ENCODE measurements at places on chromosomes 16 and 17.

- DNase-seq: no peak
These were observed 305.0 kb downstream of the SOX9 start for GRCh38 chr17:72425794-72426168.

DNA sequence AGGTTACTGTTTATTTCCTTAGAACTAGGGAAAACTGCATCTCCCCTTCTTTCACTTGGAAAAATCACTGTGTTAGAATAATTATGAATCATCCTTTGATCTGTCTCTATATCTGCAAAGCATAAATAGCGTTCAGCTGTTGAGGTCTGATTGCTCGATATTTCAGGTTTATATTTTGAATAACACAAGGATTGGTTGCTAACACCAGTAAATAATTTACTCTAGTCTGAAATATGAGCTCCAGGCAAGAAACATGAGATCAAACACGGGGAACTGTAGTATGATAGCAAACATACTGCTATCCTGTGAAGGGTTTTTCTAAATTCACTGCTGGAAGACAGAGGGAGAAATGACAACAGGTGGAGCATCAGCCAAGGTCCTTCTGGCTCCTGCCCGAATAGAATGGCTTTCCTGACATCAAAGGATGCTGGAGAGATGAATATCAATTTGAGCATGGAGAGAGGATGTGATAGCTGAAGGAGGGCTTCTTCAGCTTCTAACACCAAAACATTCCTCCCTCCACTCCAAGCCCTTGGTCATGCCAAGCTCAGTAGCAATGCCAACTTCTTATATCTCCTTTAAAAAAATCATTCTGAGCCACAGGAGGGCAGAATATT lies 450.3 kb downstream of the SHISA9 start:
- DNase-seq: no peak

- no peak for DNase-seq
These were observed 59.6 kb downstream of the RBFOX1 start for GRCh38 chr16:7392206-7392605.

- no peak for DNase-seq
These were observed 57.2 kb downstream of the WDR45B start for GRCh38 chr17:82590881-82591539.

- no peak for DNase-seq
These were observed 33.5 kb downstream of the PPM1E start for GRCh38 chr17:58789160-58789559.

- no peak for DNase-seq
These were observed 64.6 kb downstream of the SREBF1 start for GRCh38 chr17:17772231-17772630.

GRCh38 chr16:50744881-50745280 lies 3.0 kb downstream of the CYLD start:
- DNase-seq: no peak

- DNase-seq: no peak
These were observed 827.6 kb upstream of the KIF2B start for GRCh38 chr17:52995147-52995546.

DNA sequence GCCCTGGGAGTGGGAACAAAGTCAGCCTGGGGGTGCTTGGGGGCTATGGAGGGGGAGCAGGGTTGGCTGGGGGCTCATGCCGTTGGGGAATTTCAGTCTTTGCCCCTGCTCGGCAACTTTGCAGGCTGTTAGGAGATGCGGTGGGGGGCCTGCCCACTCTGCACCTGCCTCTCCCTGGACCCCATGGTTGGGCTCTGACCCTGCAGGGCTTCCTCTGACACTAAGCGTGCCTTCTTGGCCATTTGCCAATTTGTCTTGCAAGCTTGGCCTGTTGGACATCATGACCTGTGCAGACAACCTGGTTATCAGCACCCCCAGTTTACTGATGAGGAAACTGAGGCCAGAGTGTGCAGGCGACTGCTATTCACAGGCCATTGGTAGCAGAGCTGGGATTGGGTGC lies 14.6 kb downstream of the ADCY7 start:
- no peak for DNase-seq

DNA sequence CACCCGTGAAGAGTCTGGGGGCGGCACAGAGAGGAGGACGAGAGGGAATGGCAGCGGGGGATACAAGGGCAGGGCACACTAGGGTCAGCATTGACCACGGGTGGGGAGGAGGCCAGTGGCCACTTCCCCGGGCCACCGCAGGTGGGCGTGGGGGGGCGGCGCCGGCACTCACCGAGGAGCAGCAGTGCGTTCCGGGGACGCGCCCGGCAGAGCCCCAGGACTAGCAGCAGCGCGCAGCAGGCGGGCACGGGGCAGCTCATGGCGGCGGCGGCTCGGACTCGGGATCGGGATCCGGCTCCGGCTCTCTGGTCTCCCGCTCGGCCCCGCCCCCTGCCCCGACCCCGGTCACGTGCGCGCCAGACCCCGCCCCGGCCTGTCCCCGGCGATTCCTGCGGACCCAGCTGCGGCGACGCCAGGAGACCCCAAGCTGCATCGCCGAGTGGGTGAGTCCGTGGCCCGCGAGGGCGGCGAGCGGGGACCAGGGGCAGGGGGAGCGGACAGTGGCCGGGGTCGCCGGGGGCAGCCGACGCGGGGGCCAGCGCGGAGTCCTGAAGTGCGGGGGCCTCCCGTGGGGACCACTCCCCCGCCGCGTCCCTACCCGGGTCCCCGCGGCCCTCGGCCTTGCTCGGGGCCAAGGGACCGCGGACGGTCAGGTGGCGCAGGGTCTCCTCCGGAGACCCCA lies at the start of the genes SGSH and SLC26A11:
Gene SGSH, minus strand, starts transcription at position 280 of the 682 bp plus-strand sequence. Its CDS starts 20 bp downstream, at position 260.
Gene SLC26A11, plus strand, starts transcription at position 374 of the 682 bp plus-strand sequence. CDS start 1,134 bp downstream, outside the sequence.
- no peak for DNase-seq

DNA sequence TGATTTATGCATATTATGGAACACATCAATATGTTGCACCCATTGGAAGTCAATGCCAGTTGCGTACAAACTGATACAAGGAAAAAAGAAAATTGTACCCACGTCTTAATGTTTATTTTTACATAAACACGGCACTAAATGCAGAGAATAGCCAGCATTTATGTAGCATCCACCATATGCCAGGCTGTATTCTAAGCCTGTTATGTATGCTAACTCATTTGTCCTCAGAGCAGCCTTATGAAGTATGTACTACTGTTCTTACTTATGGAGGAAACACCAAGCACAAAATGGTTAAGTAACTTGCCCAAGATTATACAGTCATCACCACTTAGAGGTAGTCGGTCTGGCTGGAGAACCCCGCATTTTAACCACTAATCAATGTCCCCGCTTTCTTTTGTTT lies 837.9 kb upstream of the RBFOX1 start:
- no peak for DNase-seq

DNA sequence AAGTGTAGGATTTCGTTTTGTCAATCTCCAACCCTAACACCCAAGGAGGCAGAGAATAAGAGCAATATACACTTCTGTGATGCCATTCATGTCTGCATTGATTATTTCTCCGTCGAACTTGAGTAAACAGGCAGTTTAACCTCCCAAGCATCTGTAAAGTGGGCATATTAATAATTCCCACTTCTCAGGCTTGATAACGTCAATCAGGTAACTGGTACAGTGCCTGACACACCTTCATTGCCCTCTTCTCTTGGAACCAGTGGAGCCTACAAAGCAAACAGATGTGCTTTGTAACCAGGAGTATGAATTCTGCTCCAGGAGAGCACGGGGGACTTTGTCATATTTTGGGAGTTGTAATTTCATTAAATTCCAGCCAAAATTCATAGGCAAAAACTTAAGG lies 32.5 kb upstream of the PLCG2 start:
- no peak for DNase-seq

- DNase-seq: no peak
These were observed 456.7 kb downstream of the PMP22 start for GRCh38 chr17:14808425-14808824.

- no peak for DNase-seq
These were observed 32.5 kb downstream of the CYLD start for GRCh38 chr16:50774405-50774804.

- no peak for DNase-seq
These were observed 43.3 kb downstream of the MGAT5B start for GRCh38 chr17:76911299-76912017.

GRCh38 chr16:86609115-86609514 lies 30.8 kb downstream of the FOXL1 start:
- DNase-seq: no peak

DNA sequence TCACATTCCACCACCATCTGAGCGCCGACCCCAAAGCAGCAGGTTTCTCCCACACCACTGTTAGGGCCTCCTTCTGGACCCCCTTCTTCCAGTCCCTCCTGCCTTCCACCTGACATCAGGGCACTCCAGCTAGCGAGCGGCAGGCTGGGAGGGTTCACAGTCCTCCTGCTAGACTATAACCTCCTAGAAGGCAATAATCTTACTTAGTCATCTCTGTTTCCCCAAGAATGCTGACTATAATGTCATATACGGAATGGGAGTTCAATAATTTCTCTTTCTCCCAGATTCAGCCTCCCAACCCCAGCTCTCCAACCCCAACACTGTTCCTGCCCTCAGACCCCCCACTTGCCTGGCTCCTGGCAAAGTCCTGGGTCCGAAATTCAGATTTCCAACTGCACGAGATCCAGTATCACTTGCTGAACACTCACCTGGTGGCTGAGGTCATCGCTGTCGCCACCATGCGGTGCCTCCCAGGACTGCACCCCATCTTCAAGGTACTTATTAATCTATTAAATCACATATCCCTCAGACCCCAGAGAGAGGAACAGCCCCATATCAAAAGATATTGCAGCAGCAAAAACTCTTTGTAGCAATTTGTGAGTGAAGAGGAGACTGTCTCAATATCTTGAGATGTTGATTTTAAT lies 5.6 kb downstream of the ALOX12 start:
- no peak for DNase-seq

DNA sequence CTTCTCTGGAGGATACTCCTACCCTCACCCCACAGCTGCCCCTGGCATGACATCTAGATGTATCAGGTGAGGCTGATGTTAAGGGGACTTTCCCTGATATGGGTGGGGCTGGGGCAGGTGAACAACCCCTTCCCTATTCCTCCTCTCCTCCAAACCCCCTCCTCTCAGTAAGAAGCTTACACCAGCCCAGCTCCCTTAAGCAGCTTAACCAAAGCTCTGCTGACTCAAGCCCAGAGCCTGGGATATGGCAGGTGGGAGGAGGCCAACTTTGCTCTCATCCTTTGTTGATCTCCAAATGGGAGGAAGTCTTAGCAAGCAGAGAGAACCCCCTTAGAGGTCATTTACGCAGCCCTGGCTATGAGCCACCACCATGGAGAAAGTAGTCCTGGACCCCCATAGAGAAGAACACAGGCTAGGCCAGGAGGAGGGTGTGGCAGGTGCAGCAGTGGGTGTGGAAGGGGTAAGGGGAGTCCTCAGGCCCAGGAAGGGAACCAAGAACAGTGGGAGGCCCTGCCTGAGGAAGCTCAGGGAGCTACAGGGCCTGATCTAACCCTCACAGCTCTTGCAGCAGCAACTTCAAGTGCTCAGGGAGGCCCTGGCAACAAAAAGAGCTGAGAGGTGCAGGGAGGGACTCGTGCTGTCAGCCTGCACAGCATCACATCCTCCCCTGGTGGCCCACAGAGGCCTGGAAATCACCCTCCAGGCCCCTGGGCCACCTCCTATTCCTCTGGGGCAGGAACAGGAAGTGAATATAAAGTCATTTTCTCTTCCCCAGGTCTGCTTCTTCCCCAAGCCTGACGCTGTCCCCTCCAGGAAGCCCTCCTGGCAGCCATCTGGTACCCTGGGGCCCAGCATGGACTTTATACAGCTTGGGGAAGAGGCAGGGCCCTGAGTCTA lies 2.9 kb downstream of the UNC119 start:
- DNase-seq: peak; percentile 27

DNA sequence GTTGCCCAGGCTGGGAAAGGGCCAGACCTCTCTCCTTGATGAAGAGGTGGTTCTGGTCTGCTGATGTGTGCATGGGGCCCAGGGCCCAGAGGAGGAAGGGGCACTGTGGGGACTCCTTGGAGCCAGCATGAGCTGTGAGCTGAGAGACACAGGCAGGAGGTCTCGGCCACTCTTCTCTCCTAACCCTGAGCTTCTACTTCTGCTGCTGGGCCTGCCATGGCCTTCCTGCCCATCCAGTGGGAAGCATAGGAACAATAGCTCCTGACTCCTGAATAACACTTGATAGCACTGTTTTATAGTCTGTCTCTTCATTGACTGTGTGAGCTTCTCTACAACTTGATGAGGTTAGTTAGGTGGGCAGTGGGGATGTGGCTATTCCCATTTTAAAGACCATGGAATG lies 181.1 kb downstream of the UTP18 start:
- no peak for DNase-seq

DNA sequence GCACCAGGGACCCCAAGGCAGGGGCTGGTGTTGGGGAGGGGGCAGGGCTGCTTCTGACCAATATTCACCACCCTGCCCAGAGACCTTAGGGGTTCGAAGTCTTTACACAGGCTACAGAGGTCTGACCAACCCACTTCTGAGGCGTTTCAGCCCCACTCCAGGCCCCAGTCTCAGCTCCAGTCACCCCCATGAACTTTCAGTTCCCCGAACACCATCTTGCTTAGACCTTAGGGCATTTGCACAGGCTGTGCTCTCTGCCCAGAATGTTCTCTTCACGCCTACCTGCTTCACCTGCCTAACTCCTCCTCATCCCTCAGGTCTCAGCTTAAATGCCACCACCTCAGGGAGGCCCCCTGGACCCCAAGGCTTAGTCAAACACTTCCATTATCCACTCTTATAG lies 25.8 kb upstream of the CPNE2 start:
- no peak for DNase-seq

GRCh38 chr16:81524382-81524781 lies 79.8 kb downstream of the CMIP start:
- no peak for DNase-seq

DNA sequence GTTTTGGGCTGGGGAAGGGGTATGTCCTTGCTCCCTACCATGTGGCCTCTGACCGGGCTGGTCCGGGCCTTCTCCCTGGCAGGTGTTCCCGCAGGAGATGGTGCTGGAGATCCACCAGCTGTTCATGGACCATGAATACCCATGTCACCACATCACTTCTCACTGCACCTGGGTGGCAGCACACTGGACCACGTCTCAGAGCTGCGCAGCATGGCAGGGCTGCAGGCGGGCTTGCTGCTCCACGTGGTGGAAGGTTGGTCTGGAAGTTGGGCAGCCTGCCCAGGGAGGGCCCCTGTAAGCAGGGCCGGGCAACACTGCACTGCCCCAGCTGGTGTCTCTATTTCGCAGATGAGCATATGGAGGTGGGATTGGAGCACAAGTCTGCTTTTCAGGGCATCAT lies 169.5 kb upstream of the ZNF267 start:
- no peak for DNase-seq

DNA sequence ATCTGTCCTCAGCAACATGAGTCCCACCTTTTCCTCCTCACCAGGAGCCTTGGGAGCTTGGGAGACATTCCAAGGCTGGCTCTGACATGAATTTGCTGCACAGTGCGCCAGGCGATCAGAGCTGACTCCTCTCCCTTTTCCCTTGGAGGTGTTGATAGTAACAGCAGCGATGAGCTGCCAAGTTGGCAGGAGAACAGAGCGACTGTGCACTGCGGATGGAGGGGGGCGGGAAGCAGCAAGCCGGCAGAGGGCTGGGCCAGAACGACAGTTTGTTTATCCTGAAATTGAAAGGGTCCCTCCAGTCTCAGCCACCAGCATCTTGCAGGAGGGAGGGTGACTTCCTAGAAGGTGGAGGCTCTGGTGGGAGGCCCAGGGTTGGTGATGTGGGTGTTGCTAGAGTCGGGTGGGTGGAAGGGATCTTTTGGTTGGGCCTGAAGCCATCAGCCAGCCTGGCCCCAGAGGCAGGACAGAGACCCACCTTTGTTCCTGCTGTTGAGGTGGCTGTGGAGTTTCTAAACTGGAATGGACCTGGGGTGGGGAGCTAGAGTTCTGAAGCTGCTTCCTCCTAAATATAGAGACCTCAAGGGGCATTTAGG lies 22.5 kb upstream of the DYNLL2 start:
- DNase-seq: no peak

Measured in stimulated activated CD4-positive, alpha-beta T cell treated with anti-CD3 and anti-CD28 coated beads, Interleukin-1b, Interleukin-23, amount 100 ng/mL, for 1 hour (primary cell).